ENCODE measurements at places on chromosomes 1 and 21.

DNA sequence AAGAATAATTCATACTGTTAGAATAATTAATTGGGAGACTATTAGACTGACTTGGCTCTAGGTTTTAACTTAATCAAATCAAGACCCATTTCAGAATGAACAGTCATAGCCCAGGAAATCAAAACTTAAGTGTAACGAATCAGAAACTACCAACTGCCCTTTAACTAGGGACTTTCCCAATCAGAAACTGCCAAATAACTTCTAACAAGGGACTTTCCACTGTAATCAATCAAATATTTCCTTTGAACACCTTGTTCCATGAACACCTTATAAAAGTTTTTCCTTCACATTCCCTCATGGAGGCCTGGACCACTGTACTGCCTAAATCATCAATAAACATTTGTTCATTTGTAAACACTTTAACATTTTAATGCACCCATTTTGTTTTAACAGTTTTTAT lies 1054.7 kb upstream of the TMPRSS15 start:
- no peaks in the 10 kb centered on the region for H3K27me3 ChIP-seq
- H3K4me1 ChIP-seq, result no peaks in the 10 kb centered on the region
- H3K27ac ChIP-seq, result no peak overlapping the region
- no peak for DNase-seq
- H3K36me3 ChIP-seq, result no peaks in the 10 kb centered on the region

- no peaks in the 10 kb centered on the region for H3K36me3 ChIP-seq
- no peak overlapping the region for H3K4me3 ChIP-seq
- peaks cover 51% of the 10 kb centered on the region for H3K4me1 ChIP-seq
- peak; percentile 78 for DNase-seq
- H3K27ac ChIP-seq, result peak overlapping the region; percentile 43
These were observed 30.0 kb upstream of the EPS8L3 start for GRCh38 chr1:109793486-109794318.

- H3K27ac ChIP-seq, result no peak overlapping the region
- H3K4me3 ChIP-seq, result no peak overlapping the region
- peaks cover 5% of the 10 kb centered on the region for H3K4me1 ChIP-seq
- H3K36me3 ChIP-seq, result no peaks in the 10 kb centered on the region
- DNase-seq, result no peak
These were observed 39.9 kb upstream of the ABCA4 start for GRCh38 chr1:94160811-94161210.

DNA sequence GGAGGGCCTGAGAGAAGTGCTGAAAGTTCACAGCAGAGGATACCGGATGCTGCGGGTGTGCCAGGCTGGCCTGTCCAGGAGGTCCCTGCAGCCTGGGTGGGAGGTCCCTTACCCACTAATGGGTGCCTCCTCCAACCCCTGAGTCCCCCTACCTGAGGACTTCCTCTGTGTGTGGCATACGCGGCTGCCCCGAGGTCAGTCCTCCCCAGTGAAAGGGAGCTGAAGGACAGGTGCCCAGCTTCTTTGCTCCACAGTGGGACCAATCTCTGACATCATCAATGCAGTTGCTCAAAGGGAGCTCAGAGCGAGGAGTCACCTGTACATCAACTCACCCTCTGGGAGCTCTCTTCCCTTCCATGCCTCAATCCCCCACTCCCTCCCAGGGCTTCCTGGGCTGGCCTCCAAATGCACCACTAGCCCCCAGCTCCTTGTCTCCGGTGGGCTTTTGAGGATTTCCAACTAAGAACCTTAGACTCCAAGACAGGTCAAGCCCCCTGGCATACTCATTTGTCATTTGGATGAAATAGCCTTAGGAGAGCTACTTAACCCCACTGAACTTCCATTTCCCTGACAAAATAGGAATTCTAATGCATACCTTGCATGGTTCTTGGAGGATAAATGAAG lies 53.9 kb downstream of the PDE9A start:
- no peaks in the 10 kb centered on the region for H3K27me3 ChIP-seq
- H3K27ac ChIP-seq, result no peak overlapping the region

- no peak overlapping the region for H3K27ac ChIP-seq
- H3K27me3 ChIP-seq, result no peaks in the 10 kb centered on the region
- no peak for DNase-seq
- no peak overlapping the region for H3K4me3 ChIP-seq
- H3K4me1 ChIP-seq, result no peaks in the 10 kb centered on the region
These were observed 54.2 kb downstream of the BTBD8 start for GRCh38 chr1:92134331-92134730.

DNA sequence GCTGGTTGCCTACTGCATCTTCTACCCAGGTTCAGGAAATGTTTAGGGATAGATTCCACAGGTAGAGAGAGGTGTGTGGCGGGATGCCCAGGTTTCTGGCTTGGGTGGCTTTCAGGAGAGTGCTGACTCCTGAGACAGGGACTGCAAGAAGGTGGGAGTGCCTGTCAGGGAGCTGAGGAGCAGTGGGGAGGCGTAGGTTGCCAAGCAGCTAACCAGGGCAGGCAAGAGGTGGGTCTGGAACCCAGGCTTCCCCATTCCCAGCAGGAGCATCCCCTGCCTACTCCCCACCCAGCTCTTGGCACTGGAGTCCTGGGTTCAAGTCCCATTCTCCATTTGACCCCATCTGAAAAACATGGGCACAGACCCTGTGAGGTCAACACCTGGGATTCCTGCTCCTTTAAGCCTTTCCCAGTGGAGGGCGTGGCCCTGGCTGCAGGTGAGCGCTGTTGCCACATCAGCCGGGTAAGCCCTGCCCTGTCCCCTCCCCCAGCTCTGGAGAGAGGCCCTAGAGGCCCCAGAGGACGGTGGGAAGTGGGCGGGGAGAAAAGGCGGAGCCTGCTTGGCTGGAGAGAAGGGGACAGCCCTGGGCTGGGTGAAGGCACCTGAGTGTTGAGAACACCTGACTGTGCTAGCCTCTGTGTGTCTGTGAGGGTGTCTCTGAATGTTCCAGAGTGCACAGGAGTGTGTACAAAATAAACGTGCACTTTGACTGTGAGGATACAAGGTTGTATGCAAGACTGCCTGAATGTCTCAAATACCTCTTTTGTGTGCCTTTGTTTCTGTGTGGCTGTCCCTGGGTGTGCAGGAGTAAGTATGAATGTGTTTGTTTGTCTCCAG lies 14.0 kb upstream of the SYNC start:
- H3K4me3 ChIP-seq, result no peak overlapping the region
- H3K27ac ChIP-seq, result peak overlapping the region; percentile 86
- H3K36me3 ChIP-seq, result no peaks in the 10 kb centered on the region
- peaks cover 26% of the 10 kb centered on the region for H3K4me1 ChIP-seq
- DNase-seq, result peak; percentile 84

DNA sequence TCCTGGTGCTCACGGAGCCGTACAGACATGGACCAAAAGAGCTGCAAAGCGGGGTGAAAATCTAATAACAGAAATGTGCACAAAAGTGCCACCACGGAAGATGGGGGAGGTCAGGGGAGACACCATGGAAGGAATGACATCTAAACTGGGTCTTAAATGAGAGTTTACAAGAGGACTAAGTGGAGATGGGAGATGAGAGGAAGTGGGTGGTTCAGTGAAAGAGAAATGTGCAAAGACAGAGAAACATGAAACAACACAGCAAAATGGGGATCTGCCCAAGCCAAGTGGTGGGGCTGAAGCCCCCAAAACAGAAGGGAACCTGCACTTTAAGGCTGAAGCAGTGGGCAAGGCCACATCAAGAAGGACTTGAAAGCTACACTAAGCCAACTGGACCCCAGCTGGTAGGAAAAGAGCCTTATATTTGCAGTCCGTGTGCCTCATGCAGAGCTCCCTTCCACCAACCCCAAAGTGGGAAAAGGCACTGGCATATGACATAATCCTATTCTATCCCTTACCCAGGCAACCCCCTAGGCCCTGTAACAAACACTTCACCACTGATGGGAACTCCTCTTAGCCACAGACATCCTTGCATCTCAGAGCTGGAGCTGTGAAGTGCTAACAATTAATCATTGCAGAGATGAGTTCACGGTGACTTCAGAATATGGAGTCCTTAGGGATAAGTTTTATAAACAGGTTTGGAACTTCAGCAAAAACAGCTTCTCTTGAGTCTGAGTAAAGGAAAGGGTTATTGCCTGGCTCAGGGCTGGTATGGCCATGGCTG lies 198.6 kb upstream of the EDN2 start:
- peaks cover 42% of the 10 kb centered on the region for H3K4me1 ChIP-seq
- DNase-seq, result no peak
- H3K27me3 ChIP-seq, result no peaks in the 10 kb centered on the region
- no peak overlapping the region for H3K27ac ChIP-seq

DNA sequence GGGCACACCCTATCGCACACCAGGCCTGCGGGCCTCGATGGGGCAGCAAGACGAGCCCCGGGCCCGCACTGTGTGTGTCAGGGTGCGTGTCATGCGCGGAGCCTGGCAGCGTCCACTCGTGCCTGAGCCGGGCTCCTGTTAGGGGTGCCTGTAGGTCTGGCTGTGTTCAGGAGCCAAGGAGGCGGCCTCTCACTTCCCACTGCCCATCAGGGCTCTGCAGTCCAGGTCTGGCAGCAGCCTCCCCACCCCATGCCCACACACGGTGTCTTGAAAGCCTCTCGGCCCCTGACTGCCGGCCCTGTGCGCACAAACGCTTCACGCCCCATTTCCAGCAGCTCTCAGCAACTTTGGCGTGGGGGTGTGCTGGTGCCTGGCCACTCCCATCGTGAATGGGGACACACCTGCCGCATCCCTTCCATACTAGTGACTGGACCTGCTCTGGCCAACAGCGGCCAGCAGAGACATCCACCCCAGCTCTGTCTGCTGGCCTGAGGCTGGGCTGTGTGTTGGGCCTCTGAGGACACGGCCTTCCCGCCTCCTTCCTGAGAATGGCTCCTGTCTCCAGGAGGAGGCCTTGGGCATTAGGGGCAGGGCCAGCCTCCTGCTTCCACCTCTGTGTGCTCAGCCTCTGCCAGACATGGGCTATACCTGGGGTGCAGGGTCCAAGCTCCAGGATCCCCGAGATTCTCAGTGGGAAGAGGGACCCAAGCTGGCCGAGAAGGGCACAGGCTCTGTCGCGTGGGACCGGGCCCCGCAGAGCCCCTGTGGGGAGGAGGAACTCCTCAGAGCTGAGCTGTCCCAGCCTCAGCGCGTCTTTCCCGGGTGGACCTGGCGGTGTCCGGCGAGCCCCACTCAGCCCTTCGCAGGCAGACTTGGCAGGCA lies 41.8 kb upstream of the ACTRT2 start:
- H3K27ac ChIP-seq, result no peak overlapping the region
- H3K27me3 ChIP-seq, result peaks cover 53% of the 10 kb centered on the region
- no peak overlapping the region for H3K4me3 ChIP-seq
- H3K36me3 ChIP-seq, result no peaks in the 10 kb centered on the region
- DNase-seq, result peak; percentile 47
- H3K4me1 ChIP-seq, result no peaks in the 10 kb centered on the region

- no peaks in the 10 kb centered on the region for H3K36me3 ChIP-seq
- peaks cover 42% of the 10 kb centered on the region for H3K27me3 ChIP-seq
- no peaks in the 10 kb centered on the region for H3K4me1 ChIP-seq
- H3K27ac ChIP-seq, result no peak overlapping the region
- H3K4me3 ChIP-seq, result no peak overlapping the region
These were observed 623.7 kb downstream of the PTPRU start for GRCh38 chr1:29860056-29860455.

DNA sequence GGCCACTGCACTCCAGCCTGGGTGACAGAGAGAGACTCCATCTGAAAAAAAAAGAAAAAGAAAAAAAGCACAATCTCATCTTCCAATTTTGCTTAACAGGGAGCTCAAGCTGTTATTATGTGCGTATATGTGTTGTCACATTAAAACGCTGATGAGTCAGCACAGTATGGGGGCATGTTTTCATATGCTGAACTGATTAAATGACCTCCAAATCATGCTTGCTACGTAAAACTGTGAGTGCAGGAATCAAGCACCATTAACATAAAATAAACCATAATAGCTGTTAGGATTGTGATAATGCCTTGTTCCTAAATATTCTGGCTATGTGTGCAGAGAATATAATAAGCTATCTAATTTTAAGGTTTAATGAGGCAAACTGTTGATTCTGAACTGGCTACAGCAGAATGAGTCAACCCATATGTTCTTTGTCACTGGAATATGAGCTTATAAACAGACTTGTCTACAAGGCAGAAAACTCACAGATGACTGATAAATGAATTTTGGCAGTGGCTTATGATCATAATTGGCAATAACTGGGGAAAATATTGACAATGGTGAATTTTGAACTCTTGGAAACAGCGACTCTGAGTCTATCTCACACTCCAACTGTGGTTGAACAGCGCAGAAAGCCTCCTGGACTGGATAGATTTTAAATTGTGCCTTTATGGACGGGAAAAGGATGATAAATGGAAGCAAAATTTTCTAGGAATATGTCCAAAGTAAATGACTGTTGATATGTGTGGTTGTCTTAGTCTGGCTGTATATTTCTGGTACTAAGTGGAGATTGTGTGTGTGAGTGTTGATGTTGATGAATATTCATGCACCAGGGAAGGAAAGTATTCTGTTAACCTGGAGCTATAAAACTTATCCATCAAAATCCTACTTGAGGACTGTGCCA lies 75.5 kb downstream of the VCAM1 start:
- H3K36me3 ChIP-seq, result no peaks in the 10 kb centered on the region
- no peaks in the 10 kb centered on the region for H3K27me3 ChIP-seq
- no peak for DNase-seq
- H3K27ac ChIP-seq, result no peak overlapping the region
- no peaks in the 10 kb centered on the region for H3K4me1 ChIP-seq
- no peak overlapping the region for H3K4me3 ChIP-seq

DNA sequence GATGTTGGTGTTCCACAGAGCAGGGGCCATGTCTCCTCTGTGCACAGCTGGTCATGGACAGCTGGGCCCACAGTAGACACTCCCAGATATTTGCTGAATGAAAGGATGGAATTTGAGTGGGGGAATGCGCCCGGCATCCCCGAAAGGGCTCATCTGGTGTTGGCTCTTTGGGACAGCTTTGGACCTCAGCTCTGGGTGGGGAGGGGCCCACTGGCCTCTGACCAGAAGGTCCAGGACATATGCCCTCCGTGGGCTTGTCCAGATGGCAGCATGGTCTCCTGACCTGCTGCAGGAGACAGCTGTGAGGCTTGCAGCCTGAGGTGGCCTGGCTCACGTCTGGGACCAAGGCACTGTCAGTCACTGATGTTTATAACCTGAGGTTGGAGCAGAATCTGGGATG lies 160.4 kb upstream of the AJAP1 start:
- no peaks in the 10 kb centered on the region for H3K4me1 ChIP-seq
- H3K36me3 ChIP-seq, result no peaks in the 10 kb centered on the region
- no peak overlapping the region for H3K4me3 ChIP-seq
- DNase-seq, result no peak

GRCh38 chr1:53114090-53114489 lies 28.3 kb downstream of the SLC1A7 start:
- no peak overlapping the region for H3K27ac ChIP-seq
- DNase-seq, result no peak
- H3K36me3 ChIP-seq, result no peaks in the 10 kb centered on the region
- no peaks in the 10 kb centered on the region for H3K27me3 ChIP-seq
- H3K4me1 ChIP-seq, result peaks cover 24% of the 10 kb centered on the region
- H3K4me3 ChIP-seq, result no peak overlapping the region

GRCh38 chr1:181733486-181733885 lies 250.2 kb downstream of the CACNA1E start:
- no peak overlapping the region for H3K27ac ChIP-seq
- DNase-seq, result no peak
- no peaks in the 10 kb centered on the region for H3K36me3 ChIP-seq
- no peak overlapping the region for H3K4me3 ChIP-seq
- no peaks in the 10 kb centered on the region for H3K27me3 ChIP-seq

- peaks cover 12% of the 10 kb centered on the region for H3K4me1 ChIP-seq
- no peak overlapping the region for H3K27ac ChIP-seq
- no peak for DNase-seq
- H3K4me3 ChIP-seq, result no peak overlapping the region
- no peaks in the 10 kb centered on the region for H3K36me3 ChIP-seq
These were observed 155.6 kb upstream of the ZNF648 start for GRCh38 chr1:182217071-182217470.
